Esophagus squamous epithelium (tissue), 5 donors: ENCODE measurements at places on chromosomes 7 and 10.

DNA sequence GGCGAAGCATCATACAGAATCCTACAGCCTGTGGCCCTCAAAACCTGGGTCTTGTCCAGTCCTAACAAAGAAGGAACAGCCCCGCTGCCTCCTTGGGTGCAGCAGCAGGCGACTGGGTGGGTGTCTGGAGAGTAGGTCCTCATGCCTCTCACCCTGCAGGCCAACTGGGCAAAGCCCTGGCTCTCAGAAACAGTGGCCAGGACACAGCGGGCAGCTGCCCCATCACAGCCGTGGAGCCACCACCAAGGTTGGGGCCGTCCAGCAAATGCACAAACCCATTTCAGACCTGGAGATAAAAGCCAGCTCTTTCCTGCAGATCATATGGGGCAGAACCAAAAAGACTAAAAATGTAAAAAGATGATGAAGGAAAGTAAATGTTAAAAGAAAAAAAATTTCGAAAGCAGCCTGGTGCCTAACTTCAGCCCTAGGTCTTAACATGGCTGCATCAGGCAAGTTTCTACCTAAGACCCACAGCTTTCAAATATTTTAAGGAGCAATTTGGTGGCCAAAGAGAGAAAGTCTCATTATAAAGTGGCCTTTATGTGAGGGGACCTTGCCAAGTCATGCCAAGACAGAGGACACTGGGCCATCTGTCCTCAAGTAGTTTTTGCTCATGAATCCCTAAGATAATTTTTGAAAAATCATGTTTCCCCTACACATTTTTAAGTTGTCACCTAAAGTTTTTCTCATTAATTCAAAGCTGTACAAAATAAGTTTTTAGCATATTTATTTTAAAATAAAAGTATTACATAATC, 142.1 kb downstream of the PAXIP1 start:
- no peak for DNase-seq

DNA sequence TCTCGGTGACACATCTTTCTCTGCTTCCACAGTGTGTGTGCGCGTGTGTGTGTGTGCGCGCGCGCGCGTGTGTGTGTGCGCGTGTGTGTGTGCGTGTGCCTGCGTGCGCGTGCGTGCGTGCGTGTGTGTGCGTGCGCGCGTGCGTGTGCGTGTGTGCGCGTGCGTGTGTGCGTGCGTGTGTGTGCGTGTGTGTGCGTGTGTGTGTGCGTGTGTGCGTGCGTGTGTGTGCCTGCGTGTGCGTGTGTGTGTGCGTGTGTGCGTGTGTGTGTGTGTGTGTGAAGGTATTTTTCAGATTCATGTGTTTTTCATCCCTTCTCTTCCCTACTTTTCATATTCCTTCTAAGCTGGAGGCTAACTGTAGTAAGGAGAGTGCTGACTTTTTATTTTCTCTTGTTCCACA, 148.4 kb downstream of the CREB5 start:
- no peak for DNase-seq

DNA sequence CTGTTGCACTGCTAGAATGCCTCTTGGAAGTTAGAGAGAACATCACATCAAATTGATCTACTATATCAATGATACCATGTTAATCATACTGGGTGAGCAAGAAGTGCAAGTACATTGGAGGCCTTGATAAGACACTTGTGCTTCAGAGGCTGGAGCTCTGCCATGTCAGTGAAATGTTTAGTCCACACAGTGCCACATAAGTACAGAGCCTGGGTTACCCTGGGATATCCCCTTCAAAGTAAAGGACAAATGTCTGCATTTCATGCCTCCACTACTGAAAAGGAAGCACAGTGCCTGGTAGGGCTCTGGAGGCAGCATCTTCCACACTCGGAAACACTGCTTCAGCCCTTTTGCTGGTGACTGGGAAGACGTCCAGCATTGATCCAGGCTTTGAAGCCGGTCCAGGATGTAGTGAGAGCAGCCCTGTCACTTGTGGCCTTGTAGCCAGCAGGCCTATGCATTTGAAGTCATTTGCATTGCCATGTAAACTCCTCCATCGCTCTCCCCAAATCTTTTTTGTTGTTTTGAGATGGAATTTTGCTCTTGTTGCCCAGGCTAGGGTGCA, 15.7 kb upstream of the STN1 start:
- no peak for DNase-seq

DNA sequence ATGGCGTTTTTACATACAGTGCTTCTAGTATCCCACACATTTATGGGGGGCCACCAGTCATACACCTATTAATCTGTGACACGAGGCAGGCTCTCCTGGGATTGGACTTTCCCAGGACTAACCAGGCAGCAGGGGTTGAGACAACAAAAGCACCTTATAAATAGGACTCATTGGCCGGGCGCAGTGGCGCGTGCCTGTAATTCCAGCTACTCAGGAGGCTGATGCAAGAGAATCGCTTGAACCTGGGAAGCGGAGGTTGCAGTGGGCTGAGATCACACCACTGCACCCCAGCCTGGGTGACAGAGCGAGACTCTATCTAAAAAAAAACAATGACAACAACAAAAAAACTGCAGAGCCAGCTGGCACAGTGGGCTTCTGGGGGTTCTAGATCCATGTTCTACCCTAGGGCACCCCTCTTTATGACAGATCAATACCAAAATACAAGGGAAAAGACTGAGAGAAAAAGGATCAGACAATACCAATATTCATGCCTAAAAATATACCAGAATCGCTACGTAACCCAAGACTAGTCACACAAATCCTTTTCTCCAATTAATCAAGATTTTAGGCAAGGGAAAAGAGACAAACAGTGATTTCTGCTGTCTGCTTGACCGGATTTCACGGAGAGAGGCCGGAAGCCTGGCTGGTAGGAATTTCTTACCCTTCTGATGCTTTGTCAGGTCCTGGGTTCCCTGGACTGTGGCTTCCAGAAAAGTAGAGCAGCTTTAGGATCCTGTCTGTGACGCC, 98.4 kb upstream of the CCNY start:
- no peak for DNase-seq

- no peak for DNase-seq
Observed at GRCh38 chr7:151119902-151120301, 33.6 kb downstream of the AGAP3 start.

GRCh38 chr10:69451784-69452251, 553 bp downstream of the TSPAN15 start:
- no peak for DNase-seq

GRCh38 chr10:11246752-11247467, 229.2 kb downstream of the CELF2 start:
- DNase-seq, result no peak

DNA sequence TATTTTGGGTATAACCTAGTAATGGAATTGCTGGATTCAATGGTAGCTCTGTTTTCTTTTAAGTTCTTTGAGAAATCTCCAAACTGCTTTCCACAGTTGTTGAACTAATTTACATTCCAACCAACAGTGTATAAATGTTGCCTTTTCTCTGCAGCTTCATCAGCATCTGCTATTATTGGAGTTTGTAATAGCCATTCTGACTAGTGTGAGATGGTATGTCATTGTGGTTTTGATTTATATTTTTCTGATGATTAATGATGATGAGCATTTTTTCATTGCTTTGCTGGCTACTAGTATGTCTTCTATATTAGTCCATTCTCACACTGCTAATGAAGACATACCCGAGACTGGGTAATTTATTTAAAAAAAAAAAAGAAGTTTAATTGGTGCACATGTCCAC, 248.6 kb upstream of the MAGI2 start:
- no peak for DNase-seq

DNA sequence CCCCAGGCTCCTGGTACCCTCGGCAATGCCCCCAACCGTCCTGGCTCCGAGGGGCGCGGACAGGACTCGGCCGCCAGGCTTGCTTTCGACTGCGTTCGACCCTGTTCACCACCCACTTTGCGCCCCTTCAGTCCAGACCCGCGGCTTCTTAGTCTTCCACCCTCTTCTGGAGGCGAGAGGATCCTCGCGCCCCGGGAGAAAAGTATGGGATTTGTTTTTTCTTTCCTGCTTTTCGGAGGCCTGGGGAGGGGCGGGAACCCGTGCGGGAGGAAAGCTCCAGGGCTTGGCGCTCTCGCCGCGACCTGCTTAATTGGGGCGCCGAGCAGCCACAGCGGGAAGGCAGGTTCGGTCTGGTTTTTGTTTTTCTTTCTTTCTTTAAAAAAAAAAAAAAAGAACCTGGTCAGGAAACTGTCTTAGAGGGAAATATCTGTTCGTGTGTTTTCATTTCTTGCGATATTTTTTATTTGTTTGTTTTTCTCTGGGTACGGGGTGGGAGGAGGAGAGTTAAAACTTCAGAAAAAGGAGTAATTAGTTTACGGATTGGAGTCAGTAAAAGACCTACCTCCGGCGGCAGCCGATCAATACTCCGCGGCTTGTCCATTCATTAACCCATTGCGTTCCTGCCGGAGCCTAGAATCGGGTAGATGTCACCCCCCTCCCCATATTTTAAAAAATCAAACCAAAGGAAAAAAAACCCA, 1.6 kb downstream of the EMX2 start:
- DNase-seq, result no peak

- DNase-seq, result no peak
Observed at GRCh38 chr10:18325889-18326531, 185.8 kb downstream of the CACNB2 start.

DNA sequence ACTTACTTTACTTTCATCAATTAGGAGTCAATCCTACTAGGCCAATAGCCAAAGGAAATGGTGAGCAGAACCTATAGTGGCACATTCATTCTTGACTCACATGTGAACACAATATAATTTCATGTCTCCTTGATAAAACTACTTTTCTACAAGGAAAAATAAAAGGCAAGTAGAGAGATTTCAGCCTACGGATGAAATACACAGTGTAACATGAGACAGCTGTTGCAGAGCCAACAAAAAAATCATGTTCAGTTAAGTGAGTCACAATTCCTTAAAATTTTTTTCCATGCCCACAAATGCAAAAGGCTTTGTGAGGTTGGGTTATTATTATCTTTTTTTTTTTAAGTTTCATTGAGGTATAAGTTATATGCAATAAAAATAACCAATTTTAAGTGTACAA, 54.8 kb downstream of the GPR141 start:
- no peak for DNase-seq

- no peak for DNase-seq
Observed at GRCh38 chr10:4648999-4649398, 177.0 kb upstream of the AKR1E2 start.

DNA sequence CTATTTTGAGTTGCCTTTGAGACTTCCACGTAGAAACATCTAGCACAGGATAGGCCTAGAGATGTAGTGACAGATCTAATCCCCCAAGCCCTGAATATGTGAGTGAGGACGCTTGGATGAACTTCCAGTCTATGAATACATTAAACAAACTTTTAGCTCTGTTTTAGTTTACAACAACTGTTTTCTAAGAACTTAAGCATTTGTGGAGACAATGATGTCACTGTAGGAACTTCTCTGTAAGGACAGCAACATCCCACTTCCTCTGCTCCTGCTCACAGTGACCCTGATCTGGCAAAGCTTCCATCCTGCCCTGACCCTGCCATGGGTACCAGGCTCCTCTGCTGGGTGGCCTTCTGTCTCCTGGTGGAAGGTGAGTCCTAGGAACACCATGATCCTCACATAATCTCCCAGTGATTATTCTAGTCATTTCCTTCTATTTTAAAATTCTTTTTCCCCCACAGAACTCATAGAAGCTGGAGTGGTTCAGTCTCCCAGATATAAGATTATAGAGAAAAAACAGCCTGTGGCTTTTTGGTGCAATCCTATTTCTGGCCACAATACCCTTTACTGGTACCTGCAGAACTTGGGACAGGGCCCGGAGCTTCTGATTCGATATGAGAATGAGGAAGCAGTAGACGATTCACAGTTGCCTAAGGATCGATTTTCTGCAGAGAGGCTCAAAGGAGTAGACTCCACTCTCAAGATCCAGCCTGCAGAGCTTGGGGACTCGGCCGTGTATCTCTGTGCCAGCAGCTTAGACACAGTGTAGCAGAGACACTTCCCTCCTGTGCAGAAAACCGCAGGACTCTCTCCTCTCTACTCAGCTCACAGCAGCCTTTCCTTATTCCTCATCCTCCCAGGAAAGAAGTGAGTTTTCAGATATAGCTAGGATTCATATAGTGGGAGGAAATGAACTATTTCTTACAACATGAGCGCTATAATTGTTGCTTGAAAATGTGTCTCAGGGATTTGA, 194.4 kb upstream of the PRSS1 start:
- DNase-seq, result no peak

- DNase-seq, result no peak
Observed at GRCh38 chr7:139648941-139649425, 125.5 kb downstream of the CLEC2L start.

- DNase-seq, result no peak
Observed at GRCh38 chr10:122331100-122331499, 43.4 kb upstream of the PLEKHA1 start.

GRCh38 chr10:968546-969199, 19.6 kb upstream of the GTPBP4 start:
- no peak for DNase-seq

- DNase-seq, result no peak
Observed at GRCh38 chr10:49231086-49231820, 43.1 kb upstream of the TMEM273 start.

- no peak for DNase-seq
Observed at GRCh38 chr10:75197906-75198305, 12.7 kb upstream of the VDAC2 start.

DNA sequence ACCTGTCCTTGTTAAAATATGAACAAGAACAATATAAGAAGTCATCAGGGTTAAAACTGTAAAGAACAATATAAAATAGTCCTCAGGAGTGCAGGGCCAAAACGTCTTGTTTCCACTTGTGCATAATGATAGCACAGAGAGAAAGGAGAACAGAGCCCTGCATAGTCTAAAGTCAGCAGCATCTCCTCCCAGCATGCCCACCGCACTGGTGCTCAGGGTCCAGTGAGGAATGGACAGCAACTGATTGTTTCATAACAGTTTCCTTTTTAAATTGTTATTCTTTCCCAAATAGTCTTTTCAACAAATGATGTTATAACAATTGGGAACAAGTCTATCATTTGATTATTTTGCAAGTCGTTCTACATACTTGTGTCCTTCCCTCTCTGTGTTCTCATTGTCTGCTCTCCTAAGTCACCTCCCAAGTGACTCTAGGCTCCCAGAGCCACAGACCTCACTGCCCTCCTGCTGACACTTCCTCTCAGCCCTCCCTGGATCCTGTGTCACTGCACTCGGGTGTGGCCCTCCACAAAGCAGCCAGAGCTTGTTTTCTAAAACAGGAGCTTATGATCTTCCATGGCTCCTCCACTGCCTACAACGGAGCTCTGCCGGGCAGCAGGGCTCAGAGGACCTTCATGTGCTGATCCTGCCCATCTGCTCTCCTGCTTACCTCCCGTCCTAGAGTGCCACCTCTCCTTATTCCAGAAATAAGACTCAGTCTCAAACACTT, 27.6 kb downstream of the COBL start:
- DNase-seq, result no peak

DNA sequence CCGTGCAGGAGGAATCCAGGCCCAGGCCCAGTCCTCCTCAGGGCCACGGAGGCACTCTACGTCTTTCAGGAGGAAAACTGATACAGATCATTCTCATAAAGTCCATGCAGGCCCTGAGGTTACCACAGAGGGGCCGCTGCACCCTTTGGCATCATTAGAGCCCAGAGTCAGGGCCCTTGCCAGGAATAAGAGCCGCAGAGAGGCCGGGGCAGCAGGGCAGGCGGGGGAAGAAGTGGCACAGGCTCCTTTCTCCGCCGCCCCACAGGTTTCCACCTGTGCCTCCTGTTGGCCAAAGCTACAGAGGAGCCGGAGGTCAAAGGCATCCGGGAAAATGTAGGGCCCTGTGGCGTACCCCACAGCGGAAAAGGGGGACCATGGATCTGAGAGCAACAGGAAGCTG, 366.6 kb upstream of the SHH start:
- DNase-seq, result no peak
